ENCODE measurements at places on chromosomes 5 and 9.
A peak's percentile ranks its signal among the peaks of the same experiment; 100 is the strongest.

DNA sequence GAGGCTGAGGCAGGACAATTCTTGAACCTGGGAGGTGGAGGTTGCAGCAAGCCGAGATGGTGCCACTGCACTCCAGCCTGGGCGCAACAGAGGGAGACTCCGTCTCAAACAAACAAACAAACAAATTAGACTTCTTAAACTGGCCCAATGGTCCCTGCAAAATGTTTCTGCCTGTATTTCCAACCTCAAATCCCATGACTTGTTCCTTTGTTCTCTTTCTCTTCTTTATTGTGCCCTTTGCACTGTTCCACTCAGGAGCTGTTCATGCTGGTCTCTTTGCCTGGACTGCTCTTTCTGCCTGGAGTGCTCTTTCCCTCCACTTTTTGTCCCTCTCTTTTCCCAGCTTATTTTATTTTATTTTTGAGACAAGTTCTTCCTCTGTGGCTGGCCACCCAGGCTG, 4.1 kb downstream of the RABEPK start:
- DNase-seq, result no peak

- DNase-seq, result no peak
These were observed 1064.9 kb upstream of the DMAC1 start for GRCh38 chr9:8864545-8864896.

- DNase-seq, result no peak
These were observed 69.8 kb downstream of the UBE2QL1 start for GRCh38 chr5:6518298-6519057.

DNA sequence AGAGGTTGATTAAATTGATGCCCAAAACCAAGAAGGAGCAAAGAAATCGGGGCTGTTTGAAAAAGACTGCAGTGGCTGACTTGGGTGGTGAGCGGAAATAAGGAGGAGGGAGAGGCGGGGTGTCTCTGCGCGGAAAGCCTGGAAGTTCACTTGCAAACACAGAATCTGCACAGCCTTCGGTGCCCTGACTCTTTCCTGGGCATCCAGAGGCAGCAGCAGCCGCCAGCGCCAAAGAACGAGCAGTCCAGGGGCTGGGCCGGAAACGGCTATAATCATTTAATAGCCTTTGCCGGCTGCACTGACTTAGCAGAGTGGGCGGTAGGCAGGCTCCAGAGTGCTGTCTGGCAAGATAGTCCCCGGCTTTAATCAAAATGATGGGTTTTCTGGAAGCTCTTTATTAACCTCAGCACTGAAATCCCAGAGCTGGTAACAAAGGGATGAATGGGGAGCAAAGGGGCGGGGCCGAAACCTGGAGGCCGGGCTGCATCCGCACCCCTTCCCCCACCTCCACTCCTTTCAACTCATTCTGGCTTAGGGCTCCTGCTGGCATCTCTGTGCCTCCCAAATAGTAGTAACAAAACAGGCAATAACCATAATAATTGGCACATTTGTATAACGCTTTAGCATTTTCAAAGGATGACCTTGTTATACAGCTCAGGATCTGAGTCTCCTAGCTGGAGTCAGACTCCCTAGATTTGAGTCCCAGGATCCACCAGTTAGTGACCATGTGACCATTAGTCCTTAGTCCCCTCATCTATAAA, 35.7 kb downstream of the PCDHAC2 start:
- DNase-seq, result no peak

GRCh38 chr5:173590436-173591055, 25.9 kb downstream of the BOD1 start:
- DNase-seq, result no peak

- DNase-seq, result peak; percentile 74
These were observed 88.1 kb downstream of the KCNN2 start for GRCh38 chr5:114449860-114450421.

GRCh38 chr9:129125478-129125877, 14.3 kb downstream of the PTPA start:
- DNase-seq, result no peak

- DNase-seq, result no peak
These were observed 14.7 kb downstream of the KIAA1958 start for GRCh38 chr9:112501287-112501686.

DNA sequence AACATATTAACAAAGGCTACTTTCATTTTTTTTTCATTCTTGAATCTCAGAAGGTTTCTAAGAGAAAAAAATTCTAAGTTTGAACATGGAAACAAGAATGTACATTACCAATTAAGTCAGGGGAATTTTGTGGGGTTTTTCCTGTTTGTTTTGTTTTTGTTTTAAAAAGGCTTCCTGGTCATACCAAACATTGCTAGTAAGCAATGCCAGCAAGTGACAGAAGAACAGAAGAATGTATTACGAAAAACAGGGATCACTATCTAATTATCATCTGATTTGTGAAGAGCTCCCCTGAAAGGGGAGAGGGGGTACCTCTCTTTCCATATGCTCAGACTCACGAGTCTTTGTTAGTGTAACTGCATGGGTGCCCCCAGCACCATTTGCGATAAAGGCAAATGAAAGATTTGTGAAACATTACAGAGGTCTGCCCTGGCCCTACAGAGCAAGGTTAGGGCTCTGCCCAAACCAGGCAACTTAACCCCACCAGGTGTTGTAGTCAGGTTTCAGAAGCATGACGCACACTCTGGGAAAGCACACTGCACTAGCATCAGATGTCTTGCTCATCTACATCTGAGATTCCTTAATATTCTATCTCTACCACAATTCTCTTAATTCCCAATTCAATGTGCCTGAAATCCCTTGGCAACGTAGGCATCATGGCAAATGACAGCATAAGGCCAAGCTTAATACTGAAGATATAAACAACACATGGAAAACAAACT, 268.2 kb downstream of the MLLT3 start:
- DNase-seq, result no peak

DNA sequence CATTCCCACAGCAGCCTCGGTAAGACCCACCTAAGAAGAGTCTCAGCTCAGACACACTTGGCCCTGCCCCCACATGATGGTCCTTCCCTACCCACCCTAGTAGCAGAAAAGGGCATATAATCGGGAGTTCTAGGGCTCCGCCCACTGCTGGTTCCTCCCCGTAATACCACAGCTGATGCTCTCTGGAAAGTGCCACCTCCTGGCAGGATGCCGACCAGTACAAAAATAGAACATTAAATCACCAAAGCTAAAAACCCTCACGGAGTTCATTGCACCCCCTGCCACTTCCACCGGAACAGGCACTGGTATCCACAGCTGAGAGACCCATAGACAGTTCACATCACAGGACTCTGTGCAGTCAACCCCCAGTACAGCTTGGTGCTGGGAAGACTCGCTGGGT, 271.3 kb downstream of the KIAA0825 start:
- DNase-seq, result no peak

- no peak for DNase-seq
These were observed 11.8 kb downstream of the OTULIN start for GRCh38 chr5:14676320-14676719.

DNA sequence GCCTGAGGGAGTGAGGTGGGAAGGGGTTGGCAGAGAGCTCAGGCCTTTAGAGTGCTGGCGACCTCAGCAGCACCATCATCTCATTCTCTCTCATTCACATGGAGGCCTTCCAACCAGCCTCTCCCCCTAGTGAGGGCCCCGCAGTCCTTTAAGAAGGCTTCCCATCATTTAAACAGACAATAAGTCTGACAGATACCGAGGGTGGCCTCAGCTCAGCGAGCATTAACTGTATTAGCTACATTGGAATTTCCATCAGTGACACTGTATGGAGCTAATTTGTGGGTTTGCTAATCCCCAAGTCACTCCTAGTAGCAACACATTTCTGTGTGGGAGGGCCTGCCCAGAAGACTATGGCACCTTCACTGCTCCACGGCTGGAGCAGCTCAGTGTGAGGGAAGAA, 75.8 kb downstream of the INSYN2B start:
- DNase-seq, result no peak

DNA sequence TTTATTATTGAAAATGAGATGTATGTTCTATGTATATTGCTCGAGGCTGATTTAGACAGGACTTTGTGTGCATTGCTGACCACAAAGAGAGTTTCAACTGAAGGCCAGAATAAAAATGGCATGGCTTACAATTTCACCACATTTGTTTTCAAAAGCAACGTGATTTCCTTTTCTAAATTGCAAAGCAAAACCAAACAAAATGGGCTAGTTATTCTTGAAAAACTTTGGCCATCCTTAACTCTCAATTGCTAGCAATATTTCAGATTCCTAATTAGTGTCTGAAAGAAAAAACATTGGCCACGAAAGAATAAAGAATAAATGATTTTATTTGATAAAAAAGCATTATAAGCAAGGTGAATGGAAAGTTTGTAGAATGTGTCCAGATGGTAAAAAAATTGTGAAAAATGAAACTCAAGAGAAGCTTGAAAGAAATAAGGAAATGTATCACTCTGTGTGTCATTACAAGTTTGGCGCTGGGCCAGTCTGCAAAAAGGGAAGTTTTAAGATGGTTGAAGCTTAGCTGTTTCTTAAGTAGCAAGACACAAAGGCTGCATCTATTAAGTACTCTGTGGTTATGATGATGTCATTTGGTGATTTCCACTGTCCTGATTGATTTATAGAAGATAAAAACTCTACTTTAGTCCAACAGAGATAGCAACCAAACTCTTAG, 89.2 kb upstream of the PRLR start:
- DNase-seq, result peak; percentile 66

DNA sequence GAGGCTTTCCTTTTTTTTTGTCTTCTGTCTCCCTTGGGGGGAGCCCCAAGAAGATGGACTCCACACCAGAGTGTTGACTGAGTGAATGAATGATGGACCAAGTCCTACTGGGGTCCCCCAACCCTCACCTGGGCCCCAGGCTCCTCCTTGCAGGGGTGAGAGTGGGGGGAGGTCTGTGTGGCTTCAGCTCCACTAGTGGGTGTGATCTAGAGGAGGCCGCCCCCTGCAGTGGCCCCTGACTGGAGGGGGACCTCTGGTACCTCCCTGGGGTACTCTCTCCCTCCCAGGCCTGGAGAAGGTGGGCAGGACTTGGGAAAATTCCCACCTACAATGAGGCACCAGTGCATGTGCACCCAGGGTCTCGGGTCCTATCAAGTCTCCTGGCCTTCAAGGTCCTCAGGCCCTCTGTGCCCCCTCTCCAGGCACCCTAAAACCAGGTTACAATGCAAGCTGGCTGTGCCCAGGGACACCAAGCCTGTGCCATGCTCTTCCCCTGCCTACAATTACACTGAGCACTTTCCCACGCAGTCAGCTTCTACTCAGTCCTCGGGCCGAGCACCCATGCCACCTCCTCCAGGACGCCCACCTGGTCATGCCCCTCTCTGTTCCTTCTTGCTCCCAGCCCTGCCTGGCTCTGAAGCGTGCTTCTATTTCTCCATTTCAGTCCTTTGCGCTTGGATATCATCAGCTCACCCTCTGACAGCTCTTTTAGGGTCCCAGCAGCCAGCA, 117.2 kb upstream of the PHYKPL start:
- DNase-seq, result no peak

DNA sequence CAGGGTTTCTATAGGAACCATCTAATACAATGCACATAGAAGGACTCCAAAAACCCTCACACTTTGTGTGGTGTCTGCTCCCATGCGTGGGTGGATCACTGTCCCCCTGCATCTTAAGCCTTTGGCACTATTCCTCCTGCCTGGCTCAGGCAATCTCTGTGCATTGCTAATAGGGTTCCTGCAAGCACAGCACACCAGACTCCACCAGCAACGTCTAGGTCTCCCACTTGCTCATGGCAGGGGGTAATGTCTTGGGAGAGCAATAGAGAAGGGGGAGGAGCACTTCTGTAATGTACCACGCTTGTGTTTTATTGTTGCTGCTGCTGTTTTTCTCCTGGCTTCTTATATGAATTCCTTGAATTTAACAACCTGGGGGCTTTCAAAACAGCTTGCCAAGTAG, 182.6 kb upstream of the GLRA1 start:
- no peak for DNase-seq

DNA sequence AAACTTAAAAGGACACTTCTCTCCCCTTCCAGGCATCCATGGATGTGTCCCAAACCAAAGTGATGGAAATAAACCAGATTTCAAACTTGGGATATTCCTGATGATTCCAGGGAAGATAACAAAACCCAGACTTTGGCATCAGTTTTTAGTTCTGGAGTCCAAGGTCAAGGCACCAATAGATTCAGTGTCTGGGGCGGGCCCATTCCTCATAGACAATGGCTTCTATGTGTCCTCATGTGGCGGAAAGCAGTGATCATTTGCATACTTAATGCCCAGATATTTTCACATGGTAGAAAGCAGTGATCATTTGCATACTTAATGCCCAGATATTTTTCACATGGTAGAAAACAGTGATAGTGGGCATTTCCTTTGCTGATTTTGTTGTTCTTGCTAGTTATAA, 151.4 kb upstream of the DAP start:
- DNase-seq, result no peak

- DNase-seq, result no peak
These were observed 120.4 kb upstream of the CPEB4 start for GRCh38 chr5:173767574-173768266.

DNA sequence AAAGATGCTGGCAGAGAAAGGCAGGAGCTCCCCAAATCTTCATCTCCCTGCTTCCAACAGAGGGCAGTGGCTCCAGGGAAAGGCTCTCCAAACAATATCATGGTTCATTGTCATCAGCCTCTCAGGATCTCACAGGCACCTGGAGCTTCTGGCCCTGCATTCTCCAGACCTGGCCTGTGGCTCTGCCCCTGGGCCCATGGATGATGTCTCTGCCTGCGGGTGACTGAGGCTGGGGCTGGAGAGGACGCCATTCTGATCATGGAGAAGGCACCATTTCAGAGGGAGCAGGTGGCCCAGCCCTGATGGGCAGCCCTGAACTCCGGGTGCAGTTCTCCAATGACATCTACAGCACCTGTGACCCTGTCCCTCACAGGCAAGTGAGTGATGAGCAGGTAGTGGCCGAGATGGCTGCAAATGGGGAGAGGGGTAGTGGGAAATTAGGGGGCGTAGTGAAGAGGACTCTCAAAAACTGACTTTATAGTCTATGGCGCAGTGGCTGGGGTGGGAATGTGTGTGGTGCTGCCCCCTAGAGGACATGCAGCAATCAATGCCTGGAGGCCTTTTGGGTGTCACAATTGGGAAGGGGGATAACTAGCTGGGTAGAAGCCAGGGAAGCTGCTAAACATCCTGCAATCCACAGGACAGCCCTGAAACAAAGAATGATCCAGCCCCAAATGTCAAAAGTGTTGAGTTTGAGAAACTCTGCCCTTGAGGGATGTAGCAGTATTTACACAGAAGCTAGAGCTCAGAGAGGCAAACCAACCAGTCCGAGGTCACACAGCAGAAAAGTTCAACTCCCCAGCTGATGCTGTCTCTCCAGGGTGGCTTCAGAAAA, 3.2 kb downstream of the SH3PXD2B start:
- peak; percentile 49 for DNase-seq

DNA sequence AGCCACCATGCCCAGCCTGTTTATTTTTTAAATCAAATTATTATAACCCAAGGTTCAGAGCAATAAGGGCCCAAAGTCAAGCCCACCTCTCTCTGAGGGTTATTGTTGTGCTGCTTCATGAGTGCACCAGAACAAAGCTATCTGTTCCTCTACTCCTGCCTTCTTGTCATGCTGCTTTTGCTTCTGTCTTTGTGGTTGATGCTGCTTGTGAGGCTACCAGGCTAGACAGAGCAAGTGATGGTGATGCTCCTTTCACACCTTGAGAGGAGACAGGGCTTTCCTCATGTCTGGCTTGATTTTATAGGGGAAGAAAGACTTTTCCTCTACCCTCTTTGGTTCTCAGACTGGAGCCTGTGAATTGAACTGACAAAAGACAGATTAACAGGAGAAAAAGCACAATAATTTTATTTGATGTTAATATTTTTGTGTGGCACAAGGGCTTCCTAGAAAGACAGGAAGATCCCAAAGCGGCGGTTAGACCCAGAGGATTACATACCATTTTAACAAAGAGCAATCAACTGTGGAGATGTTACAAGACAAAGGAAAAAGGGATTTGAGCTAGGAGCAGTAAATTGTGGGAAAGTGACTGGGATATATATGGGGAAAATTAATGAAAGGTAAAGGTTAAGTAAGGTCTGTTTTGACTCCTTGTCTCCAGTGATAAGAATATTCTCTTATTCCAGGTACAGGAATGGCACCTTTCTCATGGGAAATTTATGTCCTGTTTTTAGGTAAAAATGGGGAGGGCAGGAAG, 4.4 kb upstream of the CD180 start:
- no peak for DNase-seq

All from GM20000 (cell line).